Frontal cortex (tissue), 4 donors: ENCODE measurements at places on chromosomes 5 and 9.

DNA sequence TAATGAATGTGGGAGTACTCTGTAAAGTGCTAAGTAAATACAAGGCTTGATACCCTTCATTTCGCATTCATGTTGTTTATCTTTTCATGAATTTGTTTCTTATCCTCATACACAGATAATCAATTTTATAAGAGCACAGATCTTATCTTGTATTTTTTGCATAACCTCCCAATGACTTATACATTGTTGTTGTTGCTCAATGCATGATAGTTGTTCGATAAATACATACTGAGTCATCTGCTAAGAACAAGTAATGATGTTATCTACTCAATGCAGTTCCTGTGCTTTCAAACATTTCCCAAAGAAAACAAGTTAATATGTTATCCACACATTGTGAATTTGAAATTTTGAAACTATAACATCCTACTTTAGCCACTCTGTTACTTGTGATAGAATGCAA lies 60.7 kb downstream of the TAF11L14 start:
- no peak for DNase-seq

DNA sequence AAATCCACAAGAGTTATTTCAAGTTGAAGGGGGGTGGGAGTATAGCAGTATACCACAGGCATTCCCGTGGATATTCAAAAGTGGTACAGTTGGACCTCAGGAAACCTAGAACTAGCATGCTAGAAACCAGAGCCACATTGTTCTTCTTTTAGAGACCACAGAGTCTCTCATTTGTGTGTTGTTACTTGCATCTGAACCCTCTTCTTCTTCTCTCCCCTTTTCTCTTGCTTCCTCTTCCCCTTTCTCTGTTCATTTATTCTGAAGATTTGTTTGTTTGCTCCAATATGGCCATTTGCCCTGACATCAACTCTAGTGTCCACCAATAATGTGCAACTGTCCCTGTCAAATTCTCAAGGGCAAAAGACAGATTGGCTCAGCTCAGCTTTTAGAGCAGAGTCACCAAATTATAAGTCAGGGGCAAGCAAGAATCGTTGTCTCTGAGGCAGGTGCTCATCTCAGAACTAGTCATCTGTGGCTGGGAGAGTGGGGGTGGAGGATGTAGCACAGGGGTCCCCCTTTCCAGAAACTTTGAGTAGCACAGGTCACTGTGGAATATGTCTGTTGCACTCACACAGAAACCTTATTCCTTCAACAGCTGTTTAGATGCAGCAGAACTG lies 321.1 kb downstream of the ARRDC3 start:
- no peak for DNase-seq

DNA sequence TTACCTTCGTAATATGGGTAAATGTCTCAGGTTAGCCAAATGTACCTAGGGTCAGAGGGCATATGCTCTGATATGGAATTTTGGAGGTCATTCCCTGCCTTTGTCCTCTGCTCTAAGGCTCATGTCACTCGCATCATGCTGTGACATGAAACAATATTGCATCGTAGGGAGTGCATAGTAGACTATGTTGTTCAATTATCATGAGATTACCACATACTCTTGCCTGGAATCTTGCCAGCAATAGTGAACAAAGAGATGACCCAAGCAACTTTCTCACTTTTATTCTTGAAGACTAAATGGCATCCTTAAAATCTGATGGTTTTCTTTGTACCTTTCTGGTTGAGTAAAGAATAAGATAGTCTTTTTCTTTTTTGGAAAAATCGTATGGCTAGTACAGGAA lies 27.6 kb downstream of the ZNF462 start:
- DNase-seq: no peak

GRCh38 chr9:8158574-8158973 lies 359.0 kb upstream of the DMAC1 start:
- no peak for DNase-seq

DNA sequence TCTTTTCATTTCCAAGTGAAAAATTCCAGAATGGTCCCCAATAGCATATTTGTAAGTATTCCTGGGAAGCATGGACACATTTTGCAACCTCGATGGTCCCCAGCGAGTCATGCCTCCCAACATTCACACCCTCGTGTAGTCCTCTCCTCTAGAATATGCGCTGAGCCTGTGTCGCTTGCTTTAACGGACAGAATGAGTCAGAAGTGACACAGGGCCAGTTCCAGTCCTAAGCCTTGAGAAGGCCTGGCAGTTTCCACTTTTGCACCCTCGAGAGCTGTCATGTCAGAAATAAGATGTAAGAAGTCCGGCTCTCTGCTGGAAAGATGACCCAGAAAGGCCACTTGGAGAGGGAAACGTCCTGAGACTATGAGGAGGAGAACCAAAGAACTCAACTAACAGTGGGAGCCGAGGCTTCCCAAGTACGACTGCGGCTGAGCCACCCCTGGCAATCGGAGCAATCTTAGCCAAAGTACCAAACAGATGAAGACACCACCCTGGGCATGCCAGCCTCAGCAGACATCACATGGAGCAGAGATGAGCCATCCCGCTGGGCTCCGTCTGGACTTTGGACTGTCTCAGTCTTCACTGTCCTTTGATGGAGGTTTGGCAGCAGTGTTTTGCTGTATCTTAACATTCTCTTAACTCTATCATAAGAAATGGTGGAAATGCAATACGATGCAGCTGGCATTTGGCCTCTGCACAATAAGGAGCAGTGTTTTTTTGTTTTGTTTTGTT lies 42.6 kb upstream of the GFPT2 start:
- DNase-seq: no peak

- no peak for DNase-seq
These were observed 2.0 kb downstream of the RORB start for GRCh38 chr9:74499111-74499601.

DNA sequence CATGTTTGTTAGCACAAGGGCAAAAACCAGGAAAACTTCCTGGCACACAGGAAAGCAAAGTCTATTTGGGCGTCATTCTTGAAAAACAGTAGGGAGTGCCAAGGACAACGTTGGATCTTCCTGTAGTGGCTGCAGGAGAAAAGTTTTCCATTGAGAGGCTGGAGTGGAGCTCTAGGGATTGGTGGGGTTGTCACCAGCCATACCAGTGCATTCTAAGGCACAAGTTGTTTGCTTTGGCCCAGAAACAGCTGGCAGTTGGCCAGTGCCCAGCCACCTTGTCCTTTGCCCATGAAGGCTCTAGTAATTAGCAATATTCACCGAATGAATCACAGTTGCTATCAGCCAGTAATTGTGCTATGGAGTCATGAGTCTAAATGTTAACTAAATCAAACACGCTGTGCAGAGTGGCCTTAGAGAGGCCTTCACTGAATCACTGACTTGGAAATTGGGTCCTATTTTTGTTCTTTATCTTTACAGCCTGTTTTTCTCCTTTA lies 26.4 kb downstream of the TNFSF15 start:
- no peak for DNase-seq
